ENCODE measurements at places on chromosomes 12 and 14. TPM values are rescaled to one million over a fixed set of nuclear protein-coding genes. Genes with fewer than 3 reads are reported as not detected.
A peak's percentile ranks its signal among the peaks of the same experiment; 100 is the strongest.

Gene POTEM
- not detected for total RNA-seq

Gene IL22
- not detected for total RNA-seq

Gene CTSG
- not detected for total RNA-seq

Gene RD3L
- not detected for total RNA-seq

- DNase-seq: no peak
- no peak overlapping the region for H3K4me3 ChIP-seq
- H3K36me3 ChIP-seq: no peaks in the 10 kb centered on the region
- H3K27me3 ChIP-seq: no peaks in the 10 kb centered on the region
Measured at GRCh38 chr12:90099288-90099687, 390.6 kb upstream of the ATP2B1 start.

GRCh38 chr12:90280033-90280432, 571.4 kb upstream of the ATP2B1 start:
- no peak overlapping the region for H3K4me3 ChIP-seq
- peaks cover 33% of the 10 kb centered on the region for H3K36me3 ChIP-seq
- no peak for DNase-seq
- H3K4me1 ChIP-seq: no peaks in the 10 kb centered on the region
- H3K27ac ChIP-seq: no peak overlapping the region

DNA sequence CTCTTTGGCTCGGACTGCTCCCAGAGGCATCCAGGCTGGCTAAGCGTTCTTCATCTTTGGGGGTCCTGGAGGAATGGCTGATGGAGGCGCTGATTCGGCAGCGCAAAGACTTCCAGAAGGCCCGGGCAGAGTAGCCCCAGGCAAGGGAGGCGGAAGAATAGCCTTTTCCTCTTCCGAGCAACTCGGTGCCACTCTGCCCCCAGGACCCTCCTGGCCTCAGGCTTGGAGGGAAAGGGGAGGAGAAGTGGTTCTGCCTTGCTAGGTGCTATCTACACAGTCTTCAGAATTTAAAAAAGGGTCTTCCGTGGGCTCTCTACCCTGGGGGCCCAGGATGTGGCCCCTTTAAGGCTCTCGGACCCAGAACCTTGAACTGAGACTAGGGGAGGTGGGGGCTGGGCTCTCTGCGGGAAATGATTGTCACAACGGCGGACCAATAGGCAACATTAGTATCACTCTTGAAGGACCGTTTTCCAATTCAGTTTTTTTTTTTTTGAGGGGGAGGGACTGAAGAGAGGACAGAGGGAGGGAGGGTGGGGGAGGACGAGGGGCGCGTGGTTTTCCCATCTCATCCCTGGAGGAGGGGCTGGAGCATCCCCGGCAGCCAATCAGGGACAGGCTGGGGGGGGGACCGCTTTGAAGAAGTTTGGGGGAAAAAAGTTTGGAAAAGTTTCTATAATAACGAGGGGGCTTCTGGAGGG, at the start of gene NFATC4:
Gene NFATC4, plus strand, starts transcription at position 671 of the 698 bp plus-strand sequence. CDS start 157 bp downstream, outside the sequence.
- H3K4me3 ChIP-seq: peak within 1 kb of the TSS; percentile 95
- peaks cover 6% of the 10 kb centered on the region for H3K27me3 ChIP-seq
- H3K36me3 ChIP-seq: no peaks in the 10 kb centered on the region
- peak; percentile 69 for DNase-seq
- H3K4me1 ChIP-seq: peaks cover 7% of the 10 kb centered on the region
- H3K27ac ChIP-seq: peak within 1 kb of the TSS; percentile 94

GRCh38 chr12:91811481-91812287, 334.0 kb downstream of the BTG1 start:
- peaks cover 4% of the 10 kb centered on the region for H3K27me3 ChIP-seq
- no peak overlapping the region for H3K27ac ChIP-seq
- H3K4me1 ChIP-seq: peaks cover 3% of the 10 kb centered on the region
- H3K36me3 ChIP-seq: peaks cover under 1% of the 10 kb centered on the region
- H3K4me3 ChIP-seq: no peak overlapping the region

- no peak for DNase-seq
- no peak overlapping the region for H3K4me3 ChIP-seq
- no peak overlapping the region for H3K27ac ChIP-seq
- H3K4me1 ChIP-seq: no peaks in the 10 kb centered on the region
- H3K27me3 ChIP-seq: no peaks in the 10 kb centered on the region
Measured at GRCh38 chr12:109010259-109010658, 10.6 kb downstream of the SVOP start.

GRCh38 chr12:81377771-81378170, 299.9 kb downstream of the ACSS3 start:
- H3K27ac ChIP-seq: no peak overlapping the region
- H3K36me3 ChIP-seq: no peaks in the 10 kb centered on the region
- no peaks in the 10 kb centered on the region for H3K4me1 ChIP-seq

GRCh38 chr12:3222979-3223378, 145.8 kb downstream of the TSPAN9 start:
- H3K36me3 ChIP-seq: peaks cover 3% of the 10 kb centered on the region
- peaks cover 17% of the 10 kb centered on the region for H3K27me3 ChIP-seq
- DNase-seq: no peak
- H3K4me3 ChIP-seq: no peak overlapping the region
- peaks cover 64% of the 10 kb centered on the region for H3K4me1 ChIP-seq

DNA sequence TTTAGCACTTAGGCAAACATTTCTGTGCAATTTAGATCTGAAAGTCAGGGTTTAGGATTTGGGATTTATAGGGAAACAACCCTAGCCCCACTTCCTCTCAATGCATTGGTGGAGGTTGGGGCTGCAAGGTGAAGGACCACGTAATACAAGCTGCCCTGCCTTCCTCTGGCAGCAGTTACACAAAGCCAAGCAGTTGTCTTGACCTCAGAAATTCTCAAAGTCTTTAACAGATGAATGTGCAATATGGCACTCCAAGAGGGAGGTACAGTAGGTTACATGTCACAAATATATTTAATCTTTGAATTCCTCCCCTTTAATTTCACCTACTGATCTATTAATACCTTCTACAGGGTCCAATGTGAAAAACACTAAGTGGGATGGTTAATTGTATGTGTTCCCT, 23.9 kb downstream of the IFNG-AS1 start:
- no peak overlapping the region for H3K4me3 ChIP-seq
- no peak overlapping the region for H3K27ac ChIP-seq
- DNase-seq: no peak
- no peaks in the 10 kb centered on the region for H3K27me3 ChIP-seq
- no peaks in the 10 kb centered on the region for H3K36me3 ChIP-seq
- no peaks in the 10 kb centered on the region for H3K4me1 ChIP-seq

DNA sequence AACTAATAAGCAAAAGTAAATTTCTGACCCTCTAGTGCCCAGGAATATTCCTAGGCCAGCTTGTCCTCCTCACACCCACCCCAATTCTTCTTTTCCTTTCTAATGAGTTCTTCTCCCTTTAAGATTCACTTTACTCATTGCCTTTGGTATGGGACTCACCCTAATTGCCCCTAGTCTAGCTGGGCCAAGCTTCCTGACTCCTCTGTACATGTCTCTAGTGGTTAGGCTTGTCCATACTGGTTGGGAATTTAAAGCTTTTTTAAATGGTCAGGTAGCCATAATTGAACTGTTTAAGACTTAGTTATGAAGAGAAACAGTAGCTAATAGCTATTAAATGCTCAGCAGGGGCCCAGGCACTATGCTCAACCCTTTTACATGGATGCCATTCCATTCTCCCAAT, 248.2 kb downstream of the C12orf42 start:
- peaks cover 4% of the 10 kb centered on the region for H3K4me1 ChIP-seq
- H3K36me3 ChIP-seq: no peaks in the 10 kb centered on the region
- no peak for DNase-seq
- no peaks in the 10 kb centered on the region for H3K27me3 ChIP-seq
- H3K27ac ChIP-seq: no peak overlapping the region
- no peak overlapping the region for H3K4me3 ChIP-seq

DNA sequence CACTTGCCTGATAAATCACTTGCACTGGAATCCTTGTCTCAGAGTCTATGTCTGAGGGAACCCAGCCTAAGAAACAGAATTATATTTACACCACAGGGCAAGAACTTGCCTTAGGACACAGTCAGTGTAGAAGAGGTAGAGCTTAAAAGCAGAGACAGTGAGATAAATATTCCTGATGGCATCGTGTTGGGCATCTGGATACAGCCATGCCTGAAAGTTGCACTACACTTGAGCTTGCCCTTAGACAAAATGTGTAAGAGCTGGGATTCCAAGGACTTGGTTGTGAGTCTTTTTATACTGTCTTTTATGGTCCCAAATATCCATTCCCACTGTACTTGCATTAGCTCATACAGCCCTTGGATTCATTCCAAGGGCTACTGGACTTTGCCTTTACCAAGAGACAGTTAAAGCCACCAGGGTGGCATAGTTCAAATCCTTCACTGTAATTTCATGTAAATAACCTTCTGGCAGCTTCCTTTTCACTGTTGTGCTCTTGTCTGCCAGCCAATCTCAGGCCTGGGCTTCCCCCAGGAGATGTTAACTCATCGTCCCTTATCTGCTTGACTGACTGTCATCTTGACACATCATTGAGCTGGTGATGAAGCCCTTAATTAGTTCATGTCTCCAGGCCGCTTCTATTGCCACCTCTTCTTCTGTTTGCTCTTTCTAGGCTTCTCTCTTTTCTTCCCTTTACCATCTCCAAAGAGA, 577.9 kb upstream of the TBX3 start:
- no peaks in the 10 kb centered on the region for H3K27me3 ChIP-seq
- no peaks in the 10 kb centered on the region for H3K36me3 ChIP-seq
- DNase-seq: no peak
- no peaks in the 10 kb centered on the region for H3K4me1 ChIP-seq

DNA sequence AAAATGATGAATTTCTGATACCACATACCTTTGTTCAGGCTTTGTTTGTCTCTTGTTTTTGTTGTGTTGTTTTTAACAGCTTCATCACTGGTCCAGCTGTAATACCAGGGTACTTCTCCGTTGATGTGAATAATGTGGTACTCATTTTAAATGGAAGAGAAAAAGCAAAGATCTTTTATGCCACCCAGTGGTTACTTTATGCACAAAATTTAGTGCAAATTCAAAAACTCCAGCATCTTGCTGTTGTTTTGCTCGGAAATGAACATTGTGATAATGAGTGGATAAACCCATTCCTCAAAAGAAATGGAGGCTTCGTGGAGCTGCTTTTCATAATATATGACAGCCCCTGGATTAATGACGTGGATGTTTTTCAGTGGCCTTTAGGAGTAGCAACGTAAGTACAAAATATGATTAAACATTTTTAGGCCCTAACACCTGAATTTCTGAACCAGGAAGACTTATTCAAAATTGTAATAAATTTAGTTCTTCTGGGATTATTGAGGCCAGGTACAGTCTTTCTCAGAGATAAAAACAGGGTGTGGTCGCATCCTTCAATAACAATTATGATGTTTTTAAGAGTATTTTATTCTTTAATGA, 22.4 kb downstream of the RXYLT1 start:
- no peak overlapping the region for H3K4me3 ChIP-seq
- H3K27me3 ChIP-seq: peaks cover 3% of the 10 kb centered on the region
- no peaks in the 10 kb centered on the region for H3K36me3 ChIP-seq
- no peak overlapping the region for H3K27ac ChIP-seq
- DNase-seq: no peak
- no peaks in the 10 kb centered on the region for H3K4me1 ChIP-seq

DNA sequence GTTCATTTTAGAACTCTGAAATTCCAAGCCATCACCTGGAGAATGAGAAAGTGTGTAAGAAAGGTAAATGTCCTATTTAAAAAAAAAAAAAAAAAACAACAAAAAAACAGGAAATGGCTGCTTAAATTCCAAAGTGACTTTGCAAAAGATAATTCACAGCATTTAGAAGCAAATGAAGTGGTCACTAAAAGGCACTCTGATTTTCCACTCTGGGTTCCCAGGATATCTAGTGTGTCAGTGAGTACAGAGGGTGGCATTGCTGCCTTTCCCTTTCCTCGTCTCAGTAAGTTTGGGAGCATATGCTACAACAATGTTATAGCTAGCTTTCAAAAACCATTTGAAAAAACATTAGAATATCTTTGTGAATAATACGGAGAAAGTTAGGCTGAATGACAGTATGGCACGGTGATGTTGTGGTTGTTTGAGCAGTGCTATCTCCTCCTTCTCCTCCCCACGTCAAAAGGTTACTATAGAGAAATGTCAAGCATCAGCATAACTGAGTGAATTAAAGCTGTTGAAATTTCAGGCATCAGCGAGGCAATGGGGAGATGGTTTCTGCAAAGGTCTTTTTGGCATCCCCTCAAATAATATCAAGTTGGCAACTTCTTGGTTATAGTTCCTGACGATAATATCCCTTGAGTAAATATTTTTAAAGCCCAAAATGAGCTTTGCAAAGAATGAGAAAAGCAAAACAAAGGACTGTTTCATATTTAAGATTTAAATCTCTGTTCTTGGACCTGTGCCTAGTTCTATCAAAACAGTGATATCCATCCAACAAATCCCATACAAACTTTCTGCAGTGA, 164.5 kb upstream of the E2F7 start:
- H3K27ac ChIP-seq: no peak overlapping the region
- DNase-seq: no peak
- no peak overlapping the region for H3K4me3 ChIP-seq
- no peaks in the 10 kb centered on the region for H3K36me3 ChIP-seq

DNA sequence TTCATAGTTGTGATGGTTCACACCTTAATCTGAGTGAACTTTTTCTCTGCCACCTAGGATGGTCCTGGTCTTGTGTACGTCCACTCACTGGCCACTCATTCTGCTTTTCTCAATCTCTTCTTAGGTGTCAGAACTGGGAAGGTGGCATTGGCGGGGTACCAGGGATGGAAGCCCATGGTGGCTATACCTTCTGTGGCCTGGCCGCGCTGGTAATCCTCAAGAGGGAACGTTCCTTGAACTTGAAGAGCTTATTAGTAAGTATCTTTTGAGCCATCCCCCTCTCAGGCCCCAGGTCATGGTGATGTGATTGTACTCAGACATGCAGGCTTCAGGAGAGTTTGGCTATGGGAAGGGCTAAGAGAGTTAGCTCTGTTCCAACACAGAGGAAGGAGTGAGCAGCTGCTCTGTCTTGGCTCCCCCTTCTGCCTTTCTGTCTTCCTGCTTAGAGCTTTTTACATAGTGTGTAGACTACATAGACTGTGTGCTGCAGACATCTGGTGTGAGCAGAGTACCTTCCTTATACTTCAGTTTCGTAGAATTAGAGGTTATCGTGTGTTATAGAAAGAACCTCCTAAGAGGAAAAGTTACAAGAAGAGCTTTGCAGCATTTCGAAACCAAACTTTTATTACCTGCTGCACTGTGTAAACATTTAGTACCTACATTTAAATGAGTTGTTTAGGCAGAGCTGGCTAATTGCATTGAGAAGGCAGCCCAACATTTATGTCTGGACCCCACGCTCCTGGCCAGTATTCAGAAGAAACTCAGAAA, 54.2 kb downstream of the FNTB start:
- H3K27me3 ChIP-seq: peaks cover 2% of the 10 kb centered on the region
- H3K4me1 ChIP-seq: no peaks in the 10 kb centered on the region
- H3K4me3 ChIP-seq: no peak overlapping the region
- DNase-seq: no peak

GRCh38 chr14:22801716-22802115, 13.5 kb downstream of the SLC7A7 start:
- no peak for DNase-seq
- H3K27ac ChIP-seq: no peak overlapping the region
- no peak overlapping the region for H3K4me3 ChIP-seq
- peaks cover 9% of the 10 kb centered on the region for H3K27me3 ChIP-seq
- H3K4me1 ChIP-seq: no peaks in the 10 kb centered on the region
- H3K36me3 ChIP-seq: no peaks in the 10 kb centered on the region

DNA sequence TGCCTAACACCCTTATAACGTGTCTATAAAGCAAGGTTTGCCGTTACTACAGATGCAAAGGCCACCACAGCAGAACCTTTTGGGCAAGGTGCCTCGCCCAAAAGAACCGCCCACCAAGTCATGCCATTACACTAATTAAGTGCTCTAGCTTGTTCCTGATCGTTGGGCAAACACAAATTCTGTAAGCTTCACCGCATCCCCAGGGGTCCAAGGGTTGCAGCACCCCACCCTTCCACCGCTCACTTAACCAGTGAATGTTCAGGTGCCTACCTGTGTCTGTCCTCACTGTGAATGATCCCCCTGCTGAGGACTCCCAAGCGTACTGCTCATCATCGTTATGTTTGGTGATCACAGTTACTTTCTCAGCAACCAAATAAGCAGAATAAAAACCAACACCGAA, 1.4 kb downstream of the HSP90AA1 start:
- H3K4me3 ChIP-seq: peak overlapping the region; percentile 98
- H3K27me3 ChIP-seq: peaks cover 17% of the 10 kb centered on the region
- peak overlapping the region; percentile 97 for H3K27ac ChIP-seq
- peaks cover 4% of the 10 kb centered on the region for H3K36me3 ChIP-seq

Measured in glutamatergic neuron (in vitro differentiated cells).